ENCODE measurements at places on chromosomes 16 and 17.
A peak's percentile ranks its signal among the peaks of the same experiment; 100 is the strongest.

DNA sequence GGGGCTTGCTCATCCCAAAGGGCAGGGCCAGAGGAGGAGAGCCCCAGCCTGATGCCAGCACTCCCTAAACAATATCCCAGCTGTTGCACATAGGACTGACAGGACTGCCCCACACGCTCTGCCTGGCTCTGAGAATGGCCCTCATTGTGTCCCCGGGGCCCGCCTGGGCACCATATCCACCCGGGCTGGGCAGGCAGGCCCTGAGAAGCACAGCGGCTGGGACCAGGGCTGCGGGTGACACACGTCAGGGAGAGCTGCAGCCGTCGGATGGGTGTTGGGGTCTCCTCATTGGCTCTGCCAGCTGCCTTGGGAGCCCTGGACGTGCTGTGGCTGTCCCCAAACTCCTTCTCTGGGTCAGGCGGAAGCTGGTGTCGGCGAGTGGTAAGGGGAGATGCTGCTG, 4.2 kb downstream of the BCAR1 start:
- no peak for DNase-seq

- peak; percentile 86 for DNase-seq
Measured at GRCh38 chr17:59963738-59964481, 630 bp downstream of the RNFT1 start.

DNA sequence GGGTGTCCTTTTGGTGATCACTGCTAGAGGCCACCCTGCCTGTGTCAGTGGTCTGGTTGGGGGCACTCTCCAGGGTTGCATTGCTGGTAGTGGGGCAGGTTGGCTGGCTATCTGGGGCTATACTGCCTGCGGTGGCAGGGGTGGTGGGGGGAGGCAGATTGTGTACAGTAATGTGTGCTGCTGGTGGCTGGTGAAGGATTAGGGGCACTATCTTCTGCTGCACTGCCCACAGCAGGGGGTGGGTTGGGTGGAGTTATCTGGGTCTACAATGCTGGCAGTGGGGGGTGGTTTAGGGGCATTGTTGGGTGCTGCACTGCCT, 204.0 kb upstream of the WSB1 start:
- DNase-seq, result no peak

DNA sequence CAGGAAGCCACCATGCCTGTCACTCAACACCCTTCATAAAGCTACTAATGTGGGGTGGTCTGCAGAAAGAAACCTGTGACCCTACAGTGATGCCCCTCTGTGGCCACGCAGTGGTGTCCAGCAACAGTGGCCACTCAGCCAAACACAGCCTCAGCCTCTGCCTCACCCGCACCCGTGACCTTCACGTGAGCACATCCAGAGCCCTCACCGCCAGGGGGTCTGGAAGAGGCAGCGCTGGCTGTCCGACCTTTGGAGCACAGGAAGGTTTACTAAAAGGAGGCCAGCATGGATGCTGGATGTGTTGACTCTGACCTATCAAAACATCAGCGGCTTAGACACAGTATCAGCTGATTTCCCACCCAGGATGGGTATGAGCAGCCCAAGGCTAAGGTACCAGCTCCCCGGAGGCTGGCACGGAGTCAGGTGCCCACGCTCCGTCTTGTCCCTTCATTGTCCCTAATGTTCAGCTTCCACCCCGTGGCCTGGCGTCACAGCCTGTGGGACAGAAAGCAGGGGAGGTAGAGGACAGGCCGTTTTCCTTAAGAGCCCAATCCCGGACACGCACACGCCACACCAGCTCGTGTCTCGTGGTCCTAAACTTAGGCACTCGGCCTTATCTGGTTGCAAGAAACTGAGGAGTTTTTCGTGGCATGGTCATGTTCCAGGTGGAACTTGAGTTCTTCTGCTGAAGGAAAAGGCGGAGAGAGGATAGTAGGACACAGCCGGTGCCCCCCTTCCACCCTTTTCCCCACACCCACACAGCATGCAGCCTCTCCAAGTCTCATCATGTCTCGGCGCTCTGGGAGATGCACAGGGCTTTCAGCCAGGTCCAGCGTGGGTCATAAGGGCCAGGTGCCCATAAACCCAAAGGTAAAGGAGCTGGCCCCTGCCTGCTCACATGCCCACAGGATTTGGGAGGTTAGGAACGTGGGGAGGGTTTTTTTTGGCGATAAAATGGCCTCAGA, 49.7 kb upstream of the ENDOV start:
- no peak for DNase-seq

GRCh38 chr16:89266521-89267134, 49.1 kb downstream of the ZNF778 start:
- DNase-seq, result no peak

GRCh38 chr16:239948-240277, 5.3 kb downstream of the FAM234A start:
- peak; percentile 21 for DNase-seq

GRCh38 chr16:1812732-1813163, 13.9 kb downstream of the HAGH start:
- DNase-seq, result peak; percentile 71

- no peak for DNase-seq
Measured at GRCh38 chr17:49397586-49397985, 17.1 kb downstream of the PHB1 start.

DNA sequence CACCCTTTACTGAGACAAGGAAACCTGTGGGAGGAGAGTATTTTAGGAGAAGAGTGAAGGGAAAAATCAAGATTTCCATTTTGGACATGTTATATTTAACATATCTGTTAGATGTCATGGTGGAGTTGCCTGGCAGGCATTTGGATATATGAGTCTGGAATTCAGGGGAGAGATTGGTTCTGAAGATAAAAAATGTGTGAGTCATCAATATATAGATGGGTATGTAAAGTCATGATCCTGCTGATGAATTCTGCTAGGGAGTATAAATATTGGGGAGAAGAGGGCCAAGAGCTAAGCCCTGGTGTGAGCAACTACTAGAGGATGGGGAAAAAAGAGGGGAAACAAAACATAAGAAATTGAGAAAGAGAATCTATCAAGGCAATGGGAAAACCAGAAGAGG, 151.3 kb upstream of the SOX9 start:
- no peak for DNase-seq

DNA sequence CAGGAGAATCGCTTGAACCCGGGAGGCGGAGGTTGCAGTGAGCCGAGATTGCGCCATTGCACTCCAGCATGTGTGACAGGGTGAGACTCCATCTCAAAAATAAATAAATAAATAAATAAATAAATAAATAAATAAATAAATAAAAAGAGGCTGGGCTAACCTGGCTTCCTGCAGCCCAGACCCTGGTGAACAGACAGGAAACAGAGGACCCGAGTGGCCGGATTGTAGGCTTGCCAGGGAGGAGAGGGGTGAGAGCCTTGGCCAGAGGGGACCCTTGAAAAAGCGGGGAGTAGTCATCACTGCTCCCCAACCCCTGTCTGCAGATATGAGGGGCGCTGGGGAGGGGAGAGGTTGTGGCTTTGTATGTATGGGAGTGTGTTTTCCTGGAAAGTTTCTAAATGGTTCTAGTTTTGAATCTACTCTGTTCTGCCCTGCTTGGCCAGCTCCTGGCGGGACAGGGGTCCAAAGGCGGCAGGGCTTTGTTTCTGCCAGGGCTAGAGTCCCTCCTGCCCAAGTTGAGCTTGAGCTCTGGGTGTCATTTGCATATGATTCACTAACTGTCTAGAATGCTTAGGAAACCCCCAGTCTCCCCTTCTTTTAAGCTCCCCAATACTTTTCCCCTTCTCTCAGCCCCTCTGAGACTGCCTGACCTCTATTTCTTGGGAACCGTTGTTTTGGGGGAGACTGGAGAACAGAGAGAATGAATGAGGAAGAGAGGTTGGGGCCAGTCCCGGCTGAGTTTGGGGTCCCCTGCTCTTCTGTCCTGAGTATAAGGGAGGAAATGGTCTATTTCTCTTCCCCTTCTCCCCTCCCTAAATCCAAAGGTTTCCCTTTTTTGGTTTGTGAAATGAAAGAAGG, 16.4 kb downstream of the RARA start:
- DNase-seq, result no peak

DNA sequence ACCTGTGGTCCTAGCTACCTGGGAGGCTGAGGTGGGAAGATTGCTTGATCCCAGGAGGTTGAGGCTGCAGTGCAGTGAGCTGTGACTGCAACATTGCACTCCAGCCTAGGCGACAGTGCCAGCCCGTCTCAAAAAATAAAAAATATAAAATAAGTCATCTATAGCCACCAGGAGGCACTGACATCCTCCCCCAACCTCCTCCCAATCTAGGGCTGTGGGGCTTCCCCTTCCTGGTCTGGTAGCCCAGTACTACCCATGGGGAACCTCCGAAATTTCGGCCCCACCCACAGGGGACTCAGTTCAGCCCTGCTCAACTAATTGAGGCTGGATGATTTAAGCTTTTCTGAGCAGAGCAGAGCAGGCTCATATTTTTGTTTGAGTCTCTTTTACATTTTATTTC, 3.2 kb downstream of the ZSCAN10 start:
- DNase-seq, result peak; percentile 87

DNA sequence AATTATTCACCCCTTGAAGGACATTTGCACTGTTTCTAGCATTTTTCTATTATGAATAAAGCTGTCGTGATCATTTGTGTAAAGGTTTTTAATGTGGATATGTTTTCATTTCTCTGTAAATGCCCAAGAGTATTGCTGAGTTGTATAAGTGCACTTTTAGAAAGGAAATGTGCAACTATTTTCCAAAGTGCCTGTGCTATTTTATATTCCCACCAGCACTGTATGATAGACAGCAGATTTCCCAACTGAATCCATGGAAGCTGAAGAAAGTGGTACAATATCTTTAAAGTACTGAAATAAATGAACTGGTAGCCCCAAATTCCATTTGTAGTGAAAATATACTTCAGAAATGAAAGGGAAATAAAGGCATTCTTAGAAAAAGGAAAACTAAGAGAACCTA, 238.4 kb downstream of the BCAS3 start:
- DNase-seq, result no peak

GRCh38 chr17:4951486-4951885, 567 bp downstream of the ENO3 start:
- DNase-seq, result no peak

- DNase-seq, result no peak
Measured at GRCh38 chr16:75621170-75621477, 2.0 kb downstream of the ADAT1 start.

GRCh38 chr17:37802712-37803416, 58.0 kb upstream of the HNF1B start:
- peak; percentile 77 for DNase-seq

GRCh38 chr17:6752068-6752909, 3.6 kb upstream of the XAF1 start:
- peak; percentile 97 for DNase-seq

GRCh38 chr17:48636177-48637018, 10.2 kb upstream of the HOXB9 start:
- peak; percentile 70 for DNase-seq

DNA sequence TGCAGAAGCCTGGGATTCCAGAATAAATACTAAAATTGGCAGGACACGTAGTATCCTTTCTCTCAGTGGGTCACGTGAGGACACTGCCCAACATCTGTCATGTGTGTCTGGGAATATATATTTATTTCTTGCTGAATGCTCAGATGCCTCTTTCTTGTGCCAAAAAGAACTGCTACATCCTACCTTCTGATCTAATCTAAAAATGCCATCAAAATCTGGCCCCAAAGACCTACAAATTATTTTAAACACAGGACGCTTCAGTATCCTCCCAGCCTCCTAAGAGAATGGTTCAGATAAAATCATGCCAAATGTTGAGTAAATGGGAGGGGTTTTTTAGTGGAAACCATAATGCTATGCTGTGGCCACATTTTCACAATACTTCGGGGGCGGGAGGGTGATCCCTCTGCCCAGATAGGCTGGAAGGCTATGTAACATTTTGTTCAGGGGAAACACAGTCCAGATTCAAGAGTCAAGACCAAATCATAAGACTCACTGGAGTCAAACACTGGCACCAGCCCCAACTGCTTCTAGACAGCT, 22.9 kb upstream of the CORO6 start:
- DNase-seq, result peak; percentile 87

DNA sequence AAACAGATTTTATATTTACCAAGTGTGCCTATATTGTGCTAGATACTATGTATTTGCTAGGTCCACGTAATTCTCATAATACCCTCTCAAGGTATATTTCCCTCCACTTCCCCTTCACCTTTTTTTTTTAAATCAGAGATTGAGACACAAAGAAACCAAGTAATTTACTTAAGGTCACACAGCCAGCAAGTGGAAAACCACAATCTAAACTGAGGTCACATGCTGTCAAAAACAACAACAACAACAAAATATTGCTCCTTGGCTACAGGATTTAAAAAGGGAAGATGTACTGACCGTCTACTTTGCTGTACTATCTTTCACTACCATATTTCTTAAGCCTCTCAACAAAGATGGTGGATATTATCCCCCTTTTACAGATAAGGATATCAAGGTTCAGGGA, 15.8 kb downstream of the BLMH start:
- DNase-seq, result no peak

GRCh38 chr16:17379121-17379571, 91.6 kb downstream of the XYLT1 start:
- DNase-seq, result no peak

GRCh38 chr17:35900280-35900679, 20.1 kb upstream of the CCL5 start:
- no peak for DNase-seq

GRCh38 chr17:31095236-31096105, 694 bp downstream of the NF1 start:
- peak; percentile 24 for DNase-seq

GRCh38 chr17:79776376-79777119, 1.4 kb upstream of the CBX2 start:
- no peak for DNase-seq

- DNase-seq, result no peak
Measured at GRCh38 chr17:40178660-40179059, 1.4 kb downstream of the RAPGEFL1 start.

DNA sequence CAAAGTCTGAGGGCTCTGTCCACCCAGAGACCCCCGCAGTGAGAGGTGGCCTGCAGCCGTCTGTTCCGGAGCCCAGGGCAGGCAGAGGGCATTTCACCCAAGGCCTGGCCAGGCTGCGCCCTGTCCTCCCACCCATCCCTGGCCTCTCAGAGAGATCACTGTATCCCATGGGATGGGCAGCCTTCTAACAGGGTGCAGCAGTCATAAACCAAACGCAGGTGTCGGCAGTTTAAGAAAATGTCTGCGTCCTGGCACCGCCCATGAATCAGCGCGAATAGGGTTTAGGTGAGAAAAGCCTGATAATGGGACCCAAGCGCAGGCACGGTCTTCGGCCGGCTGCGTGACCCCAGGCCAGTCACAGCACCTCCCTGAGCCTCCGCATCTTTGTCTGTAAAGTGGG, 5.4 kb downstream of the CYBA start:
- no peak for DNase-seq

- no peak for DNase-seq
Measured at GRCh38 chr17:30173649-30174048, 57.0 kb downstream of the NSRP1 start.

Data from suppressor macrophage treated with lipopolysaccharide for 4 hours (primary cell).